ENCODE measurements at places on chromosomes 6 and 20. TPM values are rescaled to one million over a fixed set of nuclear protein-coding genes. Genes with fewer than 3 reads are reported as not detected.

DNA sequence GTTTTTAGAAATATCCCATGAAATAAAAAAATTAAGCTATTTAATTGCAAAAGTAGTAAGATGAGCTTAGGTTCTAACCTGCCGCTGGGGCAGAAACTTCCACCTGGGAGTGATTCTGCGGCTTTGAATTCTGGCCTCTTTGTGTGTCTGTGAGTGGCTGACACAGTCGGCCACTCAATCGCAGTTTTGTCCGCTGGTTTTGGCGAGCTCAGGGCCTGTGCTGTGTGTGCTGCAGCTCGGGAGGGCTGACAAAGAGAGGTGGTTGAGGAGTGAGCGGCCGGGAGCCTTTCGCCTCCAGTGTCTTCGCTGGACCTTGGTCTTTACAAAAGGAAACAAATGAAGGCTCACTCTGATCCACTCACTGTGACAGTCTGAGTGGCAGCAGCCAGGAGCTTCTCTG lies 128.4 kb downstream of the TIAM2 start:
- H3K36me3 ChIP-seq = no peaks in the 10 kb centered on the region
- no peak overlapping the region for H3K4me3 ChIP-seq
- H3K4me1 ChIP-seq = peaks cover 39% of the 10 kb centered on the region
- H3K27ac ChIP-seq = no peak overlapping the region

- H3K36me3 ChIP-seq = no peaks in the 10 kb centered on the region
- no peak overlapping the region for H3K4me3 ChIP-seq
- no peak for DNase-seq
- peaks cover 13% of the 10 kb centered on the region for H3K4me1 ChIP-seq
- H3K27ac ChIP-seq = peak overlapping the region; percentile 52
Observed at GRCh38 chr6:90257486-90257738, 39.2 kb downstream of the BACH2 start.

- H3K36me3 ChIP-seq = no peaks in the 10 kb centered on the region
- H3K27me3 ChIP-seq = peaks cover 68% of the 10 kb centered on the region
- H3K4me1 ChIP-seq = no peaks in the 10 kb centered on the region
- peak; percentile 52 for DNase-seq
- H3K27ac ChIP-seq = no peak overlapping the region
- H3K4me3 ChIP-seq = no peak overlapping the region
Observed at GRCh38 chr20:62725596-62726268, 17.1 kb downstream of the NTSR1 start.

- H3K4me1 ChIP-seq = no peaks in the 10 kb centered on the region
- H3K36me3 ChIP-seq = no peaks in the 10 kb centered on the region
- H3K27ac ChIP-seq = no peak overlapping the region
- DNase-seq = no peak
- no peak overlapping the region for H3K4me3 ChIP-seq
Observed at GRCh38 chr20:14643556-14643955, 306.1 kb upstream of the FLRT3 start.

GRCh38 chr6:25083784-25084507 lies 148.2 kb upstream of the RIPOR2 start:
- no peak overlapping the region for H3K27ac ChIP-seq
- H3K36me3 ChIP-seq = peaks cover 4% of the 10 kb centered on the region
- H3K4me3 ChIP-seq = no peak overlapping the region
- no peak for DNase-seq

DNA sequence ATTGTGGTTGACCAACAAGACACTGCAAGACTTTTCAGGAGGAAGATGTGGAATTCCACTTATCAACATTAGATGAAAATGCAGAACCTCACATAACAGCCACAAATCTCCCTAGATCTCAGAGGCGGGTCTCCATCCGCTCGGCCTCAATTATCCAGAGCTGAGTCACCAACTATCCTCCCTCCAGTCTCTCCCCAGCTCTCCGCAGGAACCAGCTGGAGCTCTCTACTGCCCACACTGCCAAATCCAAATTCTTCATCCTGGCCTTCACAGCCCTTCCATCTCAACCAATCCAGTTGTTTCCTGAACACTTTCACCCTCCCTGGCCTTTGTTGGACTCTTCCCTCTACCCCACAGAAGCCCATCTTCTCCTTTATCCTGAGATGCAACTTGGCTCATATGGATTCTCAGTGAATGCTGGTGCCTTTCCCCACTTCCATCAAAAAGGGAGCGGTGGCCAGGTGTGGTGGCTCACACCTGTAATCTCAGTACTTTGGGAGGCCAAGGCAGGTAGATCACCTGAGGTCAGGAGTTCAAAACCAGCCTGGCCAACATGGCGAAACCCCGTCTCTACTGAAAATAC lies 3.5 kb upstream of the TGIF2 start:
- DNase-seq = peak; percentile 99
- H3K4me3 ChIP-seq = no peak overlapping the region
- no peaks in the 10 kb centered on the region for H3K36me3 ChIP-seq
- no peaks in the 10 kb centered on the region for H3K27me3 ChIP-seq

DNA sequence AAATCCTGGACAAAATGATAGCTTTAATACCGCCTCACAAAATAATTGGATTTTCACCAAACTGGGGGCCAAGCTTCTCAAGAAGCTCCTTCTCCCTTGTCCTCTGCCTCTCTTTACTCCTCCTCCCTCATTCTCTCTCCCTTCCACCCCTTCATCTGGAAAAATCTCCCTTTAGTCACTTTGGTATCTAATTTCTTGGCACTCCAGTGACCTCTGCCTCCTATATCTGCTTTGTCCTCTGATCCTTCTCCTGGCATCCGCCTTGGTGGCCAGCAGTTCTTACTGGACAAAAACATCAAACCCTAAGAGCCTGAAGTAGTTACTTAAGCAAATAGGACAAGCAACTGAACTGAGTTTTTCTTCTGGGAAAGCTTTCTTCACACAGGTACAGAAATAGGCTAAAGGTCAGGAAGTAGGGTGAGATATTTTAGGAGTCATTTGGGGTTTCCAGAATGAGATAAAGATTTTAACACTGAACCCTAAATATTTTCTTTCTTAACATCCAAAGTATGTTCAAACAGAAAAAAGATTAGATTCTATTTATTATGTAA lies 220.7 kb downstream of the ARHGAP18 start:
- peak overlapping the region; percentile 100 for H3K27ac ChIP-seq
- DNase-seq = no peak
- H3K4me1 ChIP-seq = peaks cover 50% of the 10 kb centered on the region
- no peaks in the 10 kb centered on the region for H3K36me3 ChIP-seq

GRCh38 chr20:8423482-8423881 lies 291.4 kb downstream of the PLCB1 start:
- H3K4me3 ChIP-seq = no peak overlapping the region
- no peak for DNase-seq
- no peaks in the 10 kb centered on the region for H3K4me1 ChIP-seq
- H3K27me3 ChIP-seq = no peaks in the 10 kb centered on the region

- H3K4me1 ChIP-seq = peaks cover 6% of the 10 kb centered on the region
- no peaks in the 10 kb centered on the region for H3K36me3 ChIP-seq
- H3K27me3 ChIP-seq = no peaks in the 10 kb centered on the region
- H3K27ac ChIP-seq = no peak overlapping the region
- no peak overlapping the region for H3K4me3 ChIP-seq
- no peak for DNase-seq
Observed at GRCh38 chr6:136236466-136237293, 13.4 kb downstream of the MTFR2 start.

DNA sequence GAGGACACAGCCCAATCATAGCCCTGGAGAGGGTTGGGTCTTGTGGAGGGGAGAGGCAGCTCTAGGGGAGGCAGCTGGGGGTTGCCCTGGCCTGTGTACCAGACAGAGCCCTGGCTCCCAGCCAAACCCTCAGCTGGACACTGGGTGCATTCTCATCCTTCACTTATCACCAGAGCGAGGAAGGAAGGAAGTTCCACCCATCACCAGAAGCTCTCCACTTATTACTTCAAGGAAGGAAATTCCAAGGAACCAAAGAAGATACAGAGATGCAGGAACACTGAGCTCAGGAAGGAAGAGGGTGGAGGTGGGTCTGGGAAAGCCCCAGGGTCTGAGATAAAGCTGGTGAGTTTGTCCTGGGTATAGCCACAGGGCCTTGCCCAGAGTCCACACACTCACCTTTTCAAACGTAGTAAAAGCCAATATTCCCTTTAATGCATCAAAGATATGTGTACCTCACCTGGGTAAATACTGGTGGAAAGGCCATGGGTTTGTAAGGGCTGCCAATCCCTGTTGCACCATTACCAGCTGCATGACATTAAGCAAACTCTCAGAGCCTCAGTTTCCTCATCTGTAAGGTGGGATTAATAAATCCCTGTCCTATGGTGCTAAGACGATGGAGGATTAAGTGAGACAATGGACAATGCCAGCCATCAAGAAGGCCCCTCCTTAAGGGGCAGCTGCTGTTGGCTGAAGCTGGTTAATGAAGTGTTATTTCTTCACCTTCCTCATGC lies 109.7 kb upstream of the NAA20 start:
- no peak for DNase-seq
- H3K27me3 ChIP-seq = no peaks in the 10 kb centered on the region
- no peak overlapping the region for H3K4me3 ChIP-seq
- H3K36me3 ChIP-seq = no peaks in the 10 kb centered on the region
- H3K4me1 ChIP-seq = peaks cover 7% of the 10 kb centered on the region

DNA sequence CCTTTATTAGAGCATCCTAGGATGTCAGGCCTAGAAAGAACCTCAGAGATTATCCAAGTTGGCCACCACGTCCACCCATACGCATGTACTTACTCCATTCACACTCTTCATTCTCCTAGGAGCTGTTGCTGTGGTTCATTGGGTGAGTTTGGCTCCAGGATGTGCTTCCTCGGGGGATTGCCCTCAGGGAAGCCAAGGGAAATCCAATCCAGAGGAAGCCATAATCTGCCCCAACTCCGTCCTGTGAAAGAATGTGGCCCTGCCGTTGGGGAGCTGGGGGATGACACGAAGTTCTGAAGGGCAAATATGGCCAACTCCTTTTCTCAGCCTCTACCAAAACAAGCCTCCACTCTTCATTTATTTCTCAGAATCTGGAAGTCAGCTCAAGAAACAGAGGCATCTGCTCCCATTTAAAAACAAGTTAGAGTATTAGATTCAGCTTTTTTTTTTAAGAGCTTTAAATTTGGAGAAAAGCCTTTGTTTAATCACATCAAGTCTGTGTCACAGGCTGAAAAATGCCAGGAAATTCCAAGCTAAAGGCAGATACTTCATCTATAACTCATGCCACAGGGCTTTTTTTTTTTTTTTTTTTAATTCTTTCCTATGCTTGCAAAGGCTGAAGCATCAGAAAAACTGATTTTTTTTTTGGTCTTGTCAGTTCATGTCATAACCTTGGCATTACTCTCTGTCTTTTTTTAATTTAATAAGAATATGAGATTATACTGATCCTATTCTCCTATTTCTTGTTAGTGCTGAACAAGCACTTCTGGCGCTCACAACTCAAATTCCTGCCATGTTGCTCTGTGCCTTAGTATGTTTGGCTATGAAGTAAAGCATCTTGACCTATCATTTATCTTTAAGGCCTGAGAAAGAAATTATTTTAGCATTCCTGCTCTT lies 480.9 kb upstream of the MARCKS start:
- peak overlapping the region; percentile 9 for H3K4me3 ChIP-seq
- H3K27me3 ChIP-seq = no peaks in the 10 kb centered on the region
- peak overlapping the region; percentile 84 for H3K27ac ChIP-seq
- peaks cover 37% of the 10 kb centered on the region for H3K4me1 ChIP-seq
- H3K36me3 ChIP-seq = peaks cover 11% of the 10 kb centered on the region

- no peak overlapping the region for H3K27ac ChIP-seq
- no peaks in the 10 kb centered on the region for H3K27me3 ChIP-seq
- H3K4me3 ChIP-seq = no peak overlapping the region
- no peaks in the 10 kb centered on the region for H3K36me3 ChIP-seq
Observed at GRCh38 chr6:69438113-69438512, 358.7 kb downstream of the LMBRD1 start.

DNA sequence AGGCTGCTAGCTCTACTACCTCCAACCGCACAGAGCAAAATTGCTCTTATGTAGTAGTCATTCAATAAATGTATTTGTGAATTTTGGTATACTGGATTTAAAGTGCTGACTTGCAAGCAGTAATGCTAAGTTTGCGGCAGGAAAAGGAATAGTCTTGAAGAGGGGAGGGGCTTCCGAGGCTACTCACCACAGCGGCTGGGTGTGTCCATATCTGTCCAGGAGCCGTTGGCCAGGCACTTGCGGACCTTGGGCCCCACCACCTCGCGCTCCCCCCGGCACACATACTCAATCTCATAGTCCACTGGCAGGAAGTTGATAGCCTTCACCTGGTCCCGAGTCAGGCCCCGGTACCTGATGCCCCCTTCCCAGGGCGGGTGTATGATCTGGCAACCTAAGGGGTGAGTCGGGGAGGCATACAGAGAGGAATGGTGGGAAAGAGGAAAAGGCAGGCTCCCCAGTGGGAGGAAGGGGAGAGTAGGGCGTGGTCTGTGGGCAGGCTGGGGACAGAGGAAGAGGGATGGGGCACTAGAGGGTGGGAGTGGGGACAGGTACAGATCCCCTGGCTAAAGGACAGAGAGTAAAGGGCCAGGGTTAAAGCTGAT lies 1.7 kb downstream of the GABBR1 start:
- H3K27ac ChIP-seq = no peak overlapping the region
- no peaks in the 10 kb centered on the region for H3K36me3 ChIP-seq
- H3K4me3 ChIP-seq = no peak overlapping the region
- DNase-seq = peak; percentile 61
- no peaks in the 10 kb centered on the region for H3K27me3 ChIP-seq

DNA sequence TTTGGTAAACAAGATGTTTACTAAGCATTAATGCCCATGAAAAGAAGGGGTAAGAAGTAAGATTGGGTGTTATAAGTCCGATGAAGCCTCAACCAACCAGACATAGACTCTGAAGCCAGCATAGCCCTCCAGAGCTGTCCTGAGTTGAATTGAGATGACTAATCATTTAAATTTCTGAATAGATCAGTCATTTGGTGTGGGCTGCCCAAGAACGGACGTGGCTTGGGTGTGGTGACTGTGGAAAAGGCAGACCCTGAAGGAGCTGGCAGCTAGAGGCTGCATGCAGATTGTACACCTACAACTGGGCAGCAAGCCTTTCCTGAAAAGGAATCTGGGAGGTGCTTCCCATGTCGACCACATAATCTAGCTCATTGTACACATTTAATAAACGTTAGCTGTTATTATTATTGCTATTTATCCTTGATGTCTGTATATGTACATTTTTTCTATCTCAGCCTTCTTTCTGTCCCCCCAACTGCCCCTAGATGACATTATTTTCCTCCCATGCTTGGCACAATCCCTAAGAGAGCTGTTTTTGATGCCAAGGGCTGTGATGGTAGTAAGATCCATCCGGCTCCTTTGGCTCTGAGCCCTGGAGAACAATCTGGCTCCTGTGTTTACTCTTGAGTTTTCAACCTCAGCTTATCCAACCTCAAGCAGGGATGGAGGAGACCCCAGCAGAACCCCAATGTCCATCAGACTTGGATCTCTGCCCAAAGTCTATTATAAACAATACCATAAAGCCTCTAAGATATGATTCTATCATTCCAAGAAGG lies 57.6 kb upstream of the JAG1 start:
- no peaks in the 10 kb centered on the region for H3K27me3 ChIP-seq
- H3K27ac ChIP-seq = peak overlapping the region; percentile 62
- H3K4me1 ChIP-seq = peaks cover 24% of the 10 kb centered on the region
- H3K36me3 ChIP-seq = no peaks in the 10 kb centered on the region

The COQ3 gene
- total RNA-seq = 3.5 TPM

The MAS1 gene
- total RNA-seq = not detected

The AFG1L gene
- 8.0 TPM for total RNA-seq

The GMDS gene
- total RNA-seq = 30.9 TPM

The FAM83C gene
- not detected for total RNA-seq

The STX11 gene
- 0.36 TPM for total RNA-seq

The MCCD1 gene
- not detected for total RNA-seq

The EYA4 gene
- 35.5 TPM for total RNA-seq

The CLPSL1 gene
- total RNA-seq = not detected

The FAM110A gene
- 9.8 TPM for total RNA-seq

The C20orf204 gene
- total RNA-seq = 0.59 TPM

Measured in osteoblast (primary cell).